ENCODE measurements at places on chromosomes 16 and 17.
A peak's percentile ranks its signal among the peaks of the same experiment; 100 is the strongest.

GRCh38 chr17:78979780-78980623 lies at the start of gene LGALS3BP:
TSS of gene LGALS3BP (minus strand) at chr17:78979923. CDS start at chr17:78977191, 2,732 bp downstream.
- DNase-seq = no peak

DNA sequence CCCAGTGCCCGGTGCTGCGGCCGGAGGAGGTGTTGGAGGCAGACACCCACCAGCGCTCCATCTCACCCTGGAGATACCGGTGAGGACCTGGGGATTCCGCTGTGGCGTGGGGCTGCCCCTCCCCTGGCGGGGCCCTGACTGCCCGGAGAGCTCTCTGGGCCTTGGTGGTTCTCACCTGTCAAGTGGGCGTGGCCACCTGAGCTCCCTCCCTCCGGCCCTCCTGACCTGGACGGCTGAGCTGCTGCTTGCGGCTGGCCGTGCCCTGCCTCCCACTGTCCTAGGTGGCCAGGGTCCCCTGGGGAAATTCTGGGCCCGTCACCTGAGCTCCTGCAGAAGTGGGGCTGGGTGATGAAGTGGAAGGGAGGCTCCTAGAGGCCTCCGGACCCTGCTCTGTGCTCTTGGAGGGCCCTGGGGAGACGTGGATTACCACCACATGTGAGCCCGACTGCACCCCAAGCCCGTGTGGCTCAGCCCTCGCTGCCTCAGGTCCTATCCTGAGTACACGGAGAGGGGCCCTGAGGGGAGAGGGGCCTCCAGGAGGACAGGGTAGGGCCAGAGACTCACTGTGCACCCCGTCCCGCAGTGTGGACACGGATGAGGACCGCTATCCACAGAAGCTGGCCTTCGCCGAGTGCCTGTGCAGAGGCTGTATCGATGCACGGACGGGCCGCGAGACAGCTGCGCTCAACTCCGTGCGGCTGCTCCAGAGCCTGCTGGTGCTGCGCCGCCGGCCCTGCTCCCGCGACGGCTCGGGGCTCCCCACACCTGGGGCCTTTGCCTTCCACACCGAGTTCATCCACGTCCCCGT lies 1.1 kb downstream of the IL17C start:
- no peak for DNase-seq

DNA sequence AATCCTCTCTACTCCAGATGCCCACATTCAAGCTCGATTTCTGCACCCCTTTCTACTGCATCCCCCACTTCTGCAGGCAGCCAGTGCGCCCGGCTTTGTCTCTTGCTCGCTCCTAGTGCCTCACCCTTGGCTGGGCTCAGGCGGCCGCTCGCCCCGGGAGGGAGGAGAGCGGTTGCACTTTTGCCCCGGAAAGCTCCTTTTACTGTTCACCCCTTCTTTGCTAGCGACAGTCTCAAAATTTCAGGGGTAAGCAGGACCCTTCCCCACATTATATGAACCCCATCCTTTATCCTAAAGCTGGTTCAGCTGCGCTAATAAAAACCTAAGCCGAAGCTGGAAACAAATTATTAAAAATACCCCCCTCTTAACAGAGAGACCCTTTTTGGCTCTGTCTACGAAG lies 1.0 kb downstream of the HOXB5 start:
- no peak for DNase-seq

GRCh38 chr16:6993544-6993943 lies 339.1 kb upstream of the RBFOX1 start:
- no peak for DNase-seq

DNA sequence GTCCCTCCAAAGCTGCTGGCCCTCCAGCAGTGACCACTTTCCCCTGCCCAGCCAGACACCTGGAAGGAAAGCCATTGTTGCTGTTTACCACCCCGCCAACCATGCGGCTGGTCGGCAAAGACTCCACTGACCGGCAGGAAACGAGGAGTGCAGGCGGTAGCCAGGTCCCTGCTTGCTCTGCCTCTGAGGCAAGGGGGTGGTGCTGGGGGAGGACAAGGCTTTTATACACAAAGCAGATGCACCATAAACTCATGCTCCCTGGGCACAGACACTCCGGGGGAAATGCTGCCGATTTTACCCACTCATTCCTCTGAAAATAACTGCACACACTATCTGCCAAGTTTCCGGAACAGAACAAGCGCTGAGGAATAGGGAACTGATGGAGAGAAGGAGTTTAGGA lies 62.8 kb upstream of the GRIN2A start:
- no peak for DNase-seq

DNA sequence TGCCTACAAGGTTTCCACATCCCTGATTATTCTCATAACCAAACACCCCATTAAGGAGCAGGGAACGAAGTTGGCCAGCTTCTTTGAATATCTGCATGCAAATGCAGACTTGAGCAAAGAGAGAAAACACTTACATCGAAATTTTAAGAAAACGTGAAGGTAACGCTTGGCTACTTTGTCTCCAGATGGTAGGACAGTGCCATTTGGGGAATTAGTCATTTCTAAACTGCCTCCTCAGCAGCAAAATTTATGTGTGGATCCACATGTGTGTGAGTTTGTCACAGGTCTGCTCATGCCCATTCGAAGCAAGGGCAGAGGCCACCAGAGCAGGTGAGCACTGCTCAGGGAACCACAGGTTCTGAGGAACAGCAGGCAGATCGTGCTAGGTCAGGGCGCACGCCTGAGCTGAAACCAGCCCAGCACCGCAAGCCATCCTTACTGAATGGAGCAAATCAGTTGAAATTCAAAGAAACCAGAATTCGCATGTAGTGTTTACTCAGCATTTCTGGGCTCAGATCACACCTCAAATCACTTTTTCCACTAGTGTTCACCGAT lies 80.1 kb downstream of the SOCS1 start:
- peak; percentile 33 for DNase-seq

DNA sequence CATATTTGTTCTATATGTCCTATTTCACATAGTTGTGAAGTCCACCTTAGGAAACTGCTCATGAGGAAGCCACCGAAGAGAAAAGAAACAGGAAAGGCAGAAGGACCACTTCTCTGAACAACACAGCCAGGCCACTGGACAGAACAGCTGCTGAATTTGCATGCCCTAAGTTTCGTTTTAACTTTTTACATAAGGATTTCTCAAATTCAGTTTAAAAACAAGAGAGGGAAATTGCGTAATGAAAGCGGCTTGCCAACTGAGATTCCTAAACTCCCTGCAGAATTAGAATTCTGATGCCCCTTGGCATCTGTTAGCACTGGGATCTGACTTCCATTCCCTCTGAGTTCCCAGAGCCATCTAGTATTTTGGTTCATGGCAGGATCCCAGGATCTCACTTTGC lies 5.0 kb upstream of the CCL8 start:
- no peak for DNase-seq

DNA sequence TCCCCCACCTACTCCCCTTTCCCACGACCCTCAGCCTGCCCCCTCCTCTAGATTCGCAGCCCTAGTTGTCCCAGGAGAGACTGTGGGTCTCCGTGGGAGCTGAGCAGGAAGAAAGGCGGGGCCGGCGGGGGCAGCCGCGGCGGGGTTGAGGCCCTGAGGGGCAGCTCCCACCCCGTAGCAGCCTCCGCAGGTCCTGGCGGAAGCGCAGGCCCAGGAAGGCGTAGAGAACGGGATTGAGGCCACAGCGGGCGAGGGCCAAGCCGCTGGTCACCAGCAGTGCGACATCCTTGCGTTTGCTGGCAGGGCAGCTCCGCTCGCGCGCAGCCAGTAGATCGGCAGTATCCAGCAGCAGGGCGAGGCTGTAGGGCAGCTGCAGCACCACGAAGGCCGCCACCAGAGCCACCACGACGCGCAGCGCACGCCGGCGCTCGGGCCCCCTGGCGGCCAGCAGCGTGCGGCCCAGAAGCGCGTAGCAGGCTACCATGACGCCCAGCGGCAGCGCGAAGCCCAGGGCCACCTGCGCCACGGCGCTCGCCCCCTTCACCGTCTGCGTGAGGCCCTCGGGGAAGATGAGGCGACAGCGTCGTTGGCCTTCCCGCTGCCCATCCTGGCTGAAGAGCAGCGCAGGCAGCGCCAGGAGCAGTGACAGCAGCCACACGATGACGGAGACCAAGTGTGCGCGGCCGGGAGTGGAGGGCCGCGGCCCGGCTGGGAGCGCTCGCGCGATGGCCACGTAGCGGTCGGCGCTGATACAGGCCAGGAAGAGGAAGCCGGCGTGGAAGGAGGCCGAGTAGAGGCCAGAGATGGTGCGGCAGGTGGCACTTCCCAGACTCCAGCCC lies 1.9 kb downstream of the CCR10 start:
- peak; percentile 56 for DNase-seq

- DNase-seq = peak; percentile 57
Observed at GRCh38 chr16:3938843-3939624, 58.5 kb upstream of the CREBBP start.

DNA sequence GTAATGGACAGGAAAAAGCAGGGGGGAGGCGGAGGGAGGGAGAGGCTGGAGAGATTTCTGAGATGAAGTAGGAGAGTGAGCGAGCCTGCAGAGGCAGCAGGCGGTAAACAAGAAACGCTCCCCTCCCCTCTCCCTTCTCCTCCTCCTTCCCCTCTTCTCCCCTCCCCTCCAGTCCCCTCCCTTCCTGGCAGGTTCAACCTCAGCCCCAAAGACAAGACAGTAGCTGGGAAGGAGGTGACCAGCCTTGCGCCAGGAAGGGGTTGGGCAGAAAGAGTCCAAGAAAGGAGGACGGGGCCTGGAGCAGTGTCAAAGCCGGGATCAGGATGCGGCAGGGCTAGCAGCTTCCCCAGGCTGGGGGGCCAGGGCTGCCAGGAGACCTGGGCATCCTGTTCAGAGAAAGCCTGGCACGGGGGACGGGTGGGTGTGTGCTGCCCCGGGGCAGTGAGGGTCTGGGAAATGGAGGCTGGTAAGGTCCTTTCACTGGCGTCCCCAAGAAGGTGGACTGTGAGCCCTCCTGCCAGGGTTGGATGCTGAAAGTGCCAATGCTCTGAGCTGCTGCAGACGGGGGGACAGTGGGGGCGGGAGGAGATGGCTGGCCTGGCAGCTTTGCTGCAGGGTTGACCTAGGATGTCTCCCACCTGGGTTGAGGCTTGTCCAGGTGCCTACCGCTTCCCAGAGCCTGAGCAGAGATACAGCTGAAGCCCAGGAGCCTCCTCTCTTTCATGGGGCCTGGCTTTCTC lies 261.6 kb upstream of the TNRC6C start:
- no peak for DNase-seq

DNA sequence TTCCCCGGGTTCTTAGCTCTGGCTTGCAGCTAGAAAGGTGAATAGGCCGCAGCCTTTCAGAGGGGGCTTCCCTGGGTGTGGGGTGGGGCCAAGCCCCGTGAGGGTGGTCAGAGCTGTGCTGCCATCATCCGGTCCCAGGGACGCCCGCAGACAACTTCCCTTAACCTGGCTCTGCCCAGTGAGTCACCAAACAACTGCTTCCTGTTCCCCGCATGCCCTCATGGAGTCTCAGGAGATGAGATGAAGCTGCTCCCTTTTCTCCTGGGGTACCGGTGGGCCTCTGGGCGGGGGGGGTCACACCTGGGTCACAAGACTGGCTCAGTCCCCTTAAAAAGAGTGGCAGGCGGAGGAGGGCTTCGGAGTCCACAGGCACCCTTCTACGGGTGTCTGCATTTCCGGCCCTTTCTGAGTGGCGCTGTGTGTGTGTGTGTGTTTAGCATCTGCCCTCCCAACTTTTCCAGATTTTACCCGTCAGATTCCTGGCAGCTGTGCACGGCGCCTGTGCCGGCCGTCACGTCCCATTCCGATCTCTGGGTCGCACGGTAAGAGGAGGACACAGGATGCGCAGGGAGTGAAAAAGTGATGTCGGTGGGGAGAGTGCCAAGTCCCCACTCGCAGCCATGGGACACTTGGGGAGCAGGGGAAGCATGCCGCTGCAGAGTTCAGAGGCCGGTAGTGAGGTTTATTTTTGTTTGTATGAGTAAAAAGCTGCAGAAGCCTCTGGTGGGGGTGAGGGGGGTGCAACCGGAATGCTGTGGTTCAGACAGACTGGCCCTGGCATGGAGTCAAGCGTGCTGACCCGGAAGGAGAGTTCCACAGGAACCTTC lies 16.8 kb downstream of the HIC1 start:
- DNase-seq = no peak

DNA sequence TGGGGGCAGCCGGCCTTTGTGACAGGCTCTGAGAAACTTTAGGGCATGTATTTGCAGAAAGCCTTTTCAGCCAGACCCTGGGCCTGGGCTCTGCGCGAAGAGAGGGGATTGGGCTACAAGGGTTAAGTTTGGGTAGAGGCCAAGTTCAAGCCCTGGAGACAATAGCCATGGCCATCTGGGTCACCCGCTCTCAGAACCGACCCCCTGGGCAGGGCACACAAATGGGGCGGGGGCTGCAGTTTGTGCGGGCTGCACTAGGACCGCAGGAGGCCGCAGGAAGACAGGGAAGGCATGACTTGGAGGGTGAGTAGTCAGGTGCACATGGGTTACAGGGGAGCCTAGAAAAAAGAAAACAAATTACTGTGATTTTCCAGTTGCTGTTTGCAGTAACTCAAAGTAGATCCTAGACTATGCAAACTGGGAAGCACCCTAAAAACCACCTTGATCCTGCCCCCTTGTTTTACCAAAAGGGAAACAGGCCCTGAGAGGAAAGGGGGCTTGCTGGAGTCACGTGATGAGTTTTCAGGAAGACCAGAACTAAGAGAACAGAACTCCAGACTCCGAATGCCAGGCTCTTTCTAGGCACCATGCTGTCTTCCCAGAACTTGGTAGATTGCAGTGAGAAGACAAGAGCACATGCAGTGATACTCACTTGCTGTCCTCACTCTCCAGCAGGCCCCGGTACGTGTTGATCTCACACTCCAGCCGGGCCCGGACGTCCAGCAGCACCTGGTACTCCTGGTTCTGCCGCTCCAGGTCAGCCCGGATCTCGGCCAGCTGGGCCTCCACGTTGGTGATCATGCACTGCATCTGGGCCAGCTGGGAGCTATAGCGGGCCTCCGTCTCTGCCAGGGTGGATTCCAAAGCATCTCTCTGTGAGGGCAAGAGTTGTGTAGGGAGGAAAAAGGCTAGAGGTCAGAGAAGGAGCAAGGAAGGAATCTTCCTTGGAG lies 3.8 kb downstream of the KRT35 start:
- DNase-seq = no peak

GRCh38 chr17:58813712-58814111 lies 58.1 kb downstream of the PPM1E start:
- no peak for DNase-seq

DNA sequence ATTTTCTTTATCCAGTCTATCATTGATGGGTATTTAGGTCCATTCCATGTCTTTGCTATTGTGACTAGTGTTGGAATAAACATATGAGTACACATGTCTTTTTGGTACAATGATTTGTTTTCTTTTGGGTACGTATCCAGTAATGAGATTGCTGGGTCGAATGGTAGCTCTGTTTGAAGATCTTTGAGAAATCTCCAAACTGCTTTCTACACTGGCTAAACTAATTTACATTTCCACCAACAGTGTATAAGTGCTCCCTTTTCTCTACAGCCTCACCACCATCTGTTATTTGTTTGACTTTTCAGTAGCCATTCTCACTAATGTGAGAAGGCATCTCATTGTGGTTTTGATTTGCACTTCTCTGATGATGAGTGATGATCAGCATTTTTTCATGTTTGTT lies 103.7 kb downstream of the GOSR1 start:
- DNase-seq = no peak

- DNase-seq = no peak
Observed at GRCh38 chr16:66858740-66859396, 14.7 kb downstream of the CA7 start.

All from stimulated activated CD4-positive, alpha-beta T cell treated with anti-CD3 and anti-CD28 coated beads, TNF-alpha, amount 100 ng/mL, for 48 hours (primary cell).